PC-9 (cell line): ENCODE measurements at places on chromosomes 1 and 21. TPM values are rescaled to one million over a fixed set of nuclear protein-coding genes. Genes with fewer than 3 reads are reported as not detected.

- no peak overlapping the region for H3K27ac ChIP-seq
- no peak for DNase-seq
- H3K4me3 ChIP-seq, result no peak overlapping the region
- H3K4me1 ChIP-seq, result peaks cover 16% of the 10 kb centered on the region
These were observed 79.9 kb downstream of the CD247 start for GRCh38 chr1:167438171-167439138.

DNA sequence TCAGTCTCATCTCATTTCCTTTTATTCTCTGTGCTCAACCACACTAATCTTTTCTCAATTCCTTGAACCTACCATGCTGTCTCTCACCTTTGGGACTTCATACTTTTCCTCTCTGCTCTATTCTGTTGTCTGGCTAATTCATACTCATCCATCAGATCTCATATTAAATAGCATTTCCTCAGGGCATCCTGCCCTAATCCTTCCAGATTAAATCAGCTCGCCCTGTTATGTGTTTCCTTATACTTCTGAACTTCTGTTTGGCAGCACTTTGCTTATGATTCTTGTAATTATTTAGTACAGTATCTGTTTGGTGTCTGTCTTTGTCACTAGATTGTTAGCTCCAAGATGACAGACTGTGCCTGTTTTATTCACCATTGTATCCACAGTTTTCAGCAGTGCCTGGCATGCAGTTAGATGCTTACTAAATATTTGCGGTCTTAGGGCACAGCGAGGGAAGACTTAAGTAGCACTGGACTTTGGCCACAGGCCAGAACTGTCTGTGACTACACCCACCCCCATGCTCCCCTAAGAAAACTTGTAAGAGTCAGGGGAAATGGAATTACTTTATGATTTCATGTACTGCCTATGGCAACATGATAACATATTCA lies 9.9 kb upstream of the CAP1 start:
- no peak overlapping the region for H3K4me3 ChIP-seq
- H3K4me1 ChIP-seq, result peaks cover 17% of the 10 kb centered on the region
- no peaks in the 10 kb centered on the region for H3K27me3 ChIP-seq
- no peaks in the 10 kb centered on the region for H3K36me3 ChIP-seq

SLC2A5 gene
- total RNA-seq, result not detected in 2 replicates

DNA sequence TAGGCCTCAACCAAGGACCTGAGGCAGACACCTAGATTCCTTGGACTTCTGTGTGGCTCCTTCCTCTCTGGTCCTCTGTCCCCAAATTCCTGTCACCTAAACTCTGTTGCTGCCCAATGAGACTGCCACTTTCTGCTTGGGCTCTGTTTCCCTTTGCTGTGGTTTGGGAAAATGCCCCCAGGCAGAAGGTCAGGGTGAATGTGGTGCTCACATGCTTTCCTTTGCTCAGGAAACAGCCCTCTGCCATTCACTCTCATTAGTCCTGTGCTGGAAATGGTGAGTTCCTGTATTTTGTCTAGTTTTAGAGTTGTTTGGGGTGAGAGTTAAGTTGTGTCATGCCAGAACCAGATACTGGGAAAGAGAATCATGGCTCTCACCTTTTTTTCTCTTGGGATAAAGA lies 22.7 kb upstream of the SHE start:
- H3K4me1 ChIP-seq, result no peaks in the 10 kb centered on the region
- no peak overlapping the region for H3K4me3 ChIP-seq
- H3K27ac ChIP-seq, result no peak overlapping the region

FCAMR gene
- total RNA-seq, result not detected in 2 replicates

PADI4 gene
- total RNA-seq, result 3.1 and 7.7 TPM in 2 replicates

GRCh38 chr1:221939607-221940006 lies 197.7 kb upstream of the DUSP10 start:
- no peak overlapping the region for H3K27ac ChIP-seq
- no peaks in the 10 kb centered on the region for H3K4me1 ChIP-seq
- no peaks in the 10 kb centered on the region for H3K27me3 ChIP-seq
- no peak overlapping the region for H3K4me3 ChIP-seq

- H3K4me1 ChIP-seq, result peaks cover 51% of the 10 kb centered on the region
- no peaks in the 10 kb centered on the region for H3K27me3 ChIP-seq
- H3K4me3 ChIP-seq, result no peak overlapping the region
- no peak overlapping the region for H3K27ac ChIP-seq
- no peaks in the 10 kb centered on the region for H3K36me3 ChIP-seq
These were observed 7.6 kb downstream of the UBL4B start for GRCh38 chr1:110119843-110120242.

GRCh38 chr1:205913451-205914154 lies 29.7 kb downstream of the SLC26A9 start:
- H3K36me3 ChIP-seq, result no peaks in the 10 kb centered on the region
- DNase-seq, result peak; percentile 49
- H3K27ac ChIP-seq, result no peak overlapping the region
- H3K4me3 ChIP-seq, result no peak overlapping the region
- no peaks in the 10 kb centered on the region for H3K4me1 ChIP-seq

- no peak overlapping the region for H3K27ac ChIP-seq
- H3K4me1 ChIP-seq, result no peaks in the 10 kb centered on the region
- H3K4me3 ChIP-seq, result no peak overlapping the region
- no peak for DNase-seq
These were observed 172.7 kb downstream of the PDE4B start for GRCh38 chr1:65965112-65965996.

- peaks cover 4% of the 10 kb centered on the region; the same call in 1 of the 2 replicates for H3K4me1 ChIP-seq
- no peaks in the 10 kb centered on the region for H3K36me3 ChIP-seq
- no peak overlapping the region for H3K4me3 ChIP-seq
- DNase-seq, result no peak
- H3K27me3 ChIP-seq, result no peaks in the 10 kb centered on the region
- no peak overlapping the region for H3K27ac ChIP-seq
These were observed 14.2 kb downstream of the KIAA2013 start for GRCh38 chr1:11912000-11912399.

DNA sequence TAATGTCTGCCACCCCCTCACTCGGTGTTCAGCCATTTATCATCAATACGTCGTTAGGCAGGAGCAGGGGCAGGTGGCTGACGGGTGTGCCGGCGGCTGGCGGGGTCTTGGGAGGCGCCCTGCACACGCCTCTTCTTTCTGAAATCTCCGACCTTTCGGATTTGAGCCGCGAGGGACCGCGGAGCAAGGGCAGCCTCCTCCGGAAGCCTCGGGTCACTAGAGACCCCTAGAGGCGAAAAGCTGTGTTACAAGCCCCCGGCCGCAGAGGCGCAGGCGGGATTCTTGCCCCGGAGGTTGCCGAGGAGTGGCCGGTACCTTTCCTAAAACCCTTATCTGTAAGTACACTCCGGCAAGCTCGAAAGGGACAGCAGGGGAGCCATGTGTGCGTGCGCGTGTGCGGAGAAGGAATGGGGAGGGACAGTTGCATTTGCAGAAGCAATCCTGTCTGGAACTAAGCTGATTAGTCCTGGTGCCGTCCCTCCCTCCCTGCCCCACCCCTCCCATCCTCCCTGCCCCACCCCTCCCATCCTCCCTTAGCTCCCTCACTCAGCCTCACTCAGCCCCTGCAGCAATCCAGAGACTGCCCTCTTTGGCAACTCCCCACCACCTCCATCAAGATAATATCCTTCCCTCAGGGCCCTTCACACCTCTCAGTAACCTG lies 11.0 kb downstream of the BRINP2 start:
- no peak overlapping the region for H3K4me3 ChIP-seq
- 0 out of 2 replicates have a peak, but pooled peaks cover 6% of the 10 kb centered on the region for H3K27me3 ChIP-seq
- H3K27ac ChIP-seq, result no peak overlapping the region
- H3K36me3 ChIP-seq, result no peaks in the 10 kb centered on the region
- no peaks in the 10 kb centered on the region for H3K4me1 ChIP-seq

APCS gene
- not detected in 2 replicates for total RNA-seq

DNA sequence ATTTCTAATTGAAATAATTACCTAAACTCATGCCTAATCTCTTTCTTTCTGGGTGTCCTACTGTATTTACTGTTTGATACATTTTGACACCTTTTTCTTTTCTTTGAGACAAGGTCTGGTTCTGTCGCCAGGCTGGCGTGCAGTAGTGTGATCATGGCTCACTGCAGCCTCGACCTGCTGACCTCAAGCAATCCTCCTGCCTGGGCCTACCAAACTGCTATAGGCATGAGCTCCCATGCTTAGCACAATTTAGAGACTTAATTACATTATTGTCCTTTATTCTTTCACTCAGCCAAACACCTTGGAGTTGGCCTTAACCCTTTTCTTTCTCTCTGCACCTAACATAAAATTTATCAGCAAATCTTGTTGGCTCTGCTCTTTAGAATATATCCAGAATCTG lies 139.8 kb upstream of the KIF26B start:
- no peak overlapping the region for H3K27ac ChIP-seq
- DNase-seq, result no peak
- no peak overlapping the region for H3K4me3 ChIP-seq
- H3K4me1 ChIP-seq, result no peaks in the 10 kb centered on the region
- no peaks in the 10 kb centered on the region for H3K36me3 ChIP-seq
- H3K27me3 ChIP-seq, result no peaks in the 10 kb centered on the region

DNA sequence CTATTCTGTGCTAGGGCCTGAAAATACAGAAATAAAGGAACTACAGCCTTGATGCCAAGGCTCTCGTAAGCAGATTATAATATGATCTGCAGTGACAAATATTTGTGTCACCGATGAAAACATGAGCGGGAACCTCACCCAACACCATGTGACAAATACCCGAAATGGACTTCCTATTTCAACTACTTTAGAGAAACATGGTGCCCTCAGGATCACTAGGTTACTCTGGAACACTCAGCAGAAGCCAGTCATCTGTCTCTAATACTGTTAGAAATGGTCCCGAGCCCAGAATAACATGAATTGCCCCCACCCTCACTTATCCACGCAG lies 463 bp upstream of the VAMP3 start:
- peak overlapping the region; percentile 88 for H3K4me3 ChIP-seq
- H3K27ac ChIP-seq, result no peak overlapping the region
- H3K27me3 ChIP-seq, result no peaks in the 10 kb centered on the region
- H3K4me1 ChIP-seq, result peaks cover 12% of the 10 kb centered on the region; the same call in 1 of the 2 replicates

DNA sequence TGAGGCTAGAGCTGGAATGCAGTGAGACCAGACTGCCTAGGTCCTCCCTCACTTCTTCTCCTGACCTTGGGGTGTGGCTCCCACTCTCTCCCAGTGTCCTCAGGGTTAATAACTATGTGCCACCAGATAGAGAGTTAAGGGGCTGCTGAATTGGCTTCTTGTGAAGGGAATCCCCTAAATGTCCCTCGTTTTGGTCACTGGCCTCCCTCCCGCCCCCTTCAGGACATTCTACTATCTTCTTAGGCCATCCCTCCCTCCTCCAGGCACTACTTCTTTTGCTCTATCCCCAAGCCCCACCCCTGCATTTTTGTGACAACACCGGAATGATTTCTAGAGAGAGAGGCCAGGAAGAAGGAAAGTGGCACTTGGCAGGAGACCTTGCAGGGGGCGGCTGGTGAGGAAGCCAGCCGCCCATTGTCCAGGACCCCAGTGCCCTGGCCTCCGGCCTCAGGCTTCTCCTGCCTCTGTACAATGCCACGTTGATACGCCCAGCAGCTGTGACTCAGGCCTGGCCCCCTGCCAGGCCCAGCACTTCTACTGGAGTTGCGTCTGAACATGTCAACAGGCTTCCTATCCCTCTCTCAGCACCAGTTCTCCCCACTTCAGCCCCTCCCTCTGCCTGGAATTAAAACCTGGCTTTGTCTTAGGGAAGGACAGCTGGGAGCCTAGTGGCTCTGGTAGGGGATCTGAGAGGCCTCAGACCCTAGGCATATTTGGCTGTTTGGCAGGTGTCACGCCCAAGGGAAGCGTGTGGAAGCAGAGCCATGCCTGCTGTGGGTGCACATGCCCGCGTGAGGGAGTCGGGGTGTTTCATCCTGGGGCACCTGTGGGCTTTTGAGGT lies 9.1 kb downstream of the LMNA start:
- H3K27ac ChIP-seq, result peak overlapping the region; percentile 98
- H3K27me3 ChIP-seq, result no peaks in the 10 kb centered on the region
- H3K4me1 ChIP-seq, result peaks cover 98% of the 10 kb centered on the region

C8A gene
- not detected in 2 replicates for total RNA-seq

- H3K4me3 ChIP-seq, result no peak overlapping the region
- no peaks in the 10 kb centered on the region for H3K27me3 ChIP-seq
- H3K36me3 ChIP-seq, result no peaks in the 10 kb centered on the region
- DNase-seq, result no peak
- no peak overlapping the region for H3K27ac ChIP-seq
These were observed 106.6 kb upstream of the VAV3 start for GRCh38 chr1:108071601-108072000.

PTPN7 gene
- total RNA-seq, result not detected in 2 replicates

GRCh38 chr1:178594133-178594532 lies 81.2 kb downstream of the TEX35 start:
- no peaks in the 10 kb centered on the region for H3K4me1 ChIP-seq
- DNase-seq, result no peak
- no peak overlapping the region for H3K27ac ChIP-seq

LIPI gene
- not detected in 2 replicates for total RNA-seq

DNA sequence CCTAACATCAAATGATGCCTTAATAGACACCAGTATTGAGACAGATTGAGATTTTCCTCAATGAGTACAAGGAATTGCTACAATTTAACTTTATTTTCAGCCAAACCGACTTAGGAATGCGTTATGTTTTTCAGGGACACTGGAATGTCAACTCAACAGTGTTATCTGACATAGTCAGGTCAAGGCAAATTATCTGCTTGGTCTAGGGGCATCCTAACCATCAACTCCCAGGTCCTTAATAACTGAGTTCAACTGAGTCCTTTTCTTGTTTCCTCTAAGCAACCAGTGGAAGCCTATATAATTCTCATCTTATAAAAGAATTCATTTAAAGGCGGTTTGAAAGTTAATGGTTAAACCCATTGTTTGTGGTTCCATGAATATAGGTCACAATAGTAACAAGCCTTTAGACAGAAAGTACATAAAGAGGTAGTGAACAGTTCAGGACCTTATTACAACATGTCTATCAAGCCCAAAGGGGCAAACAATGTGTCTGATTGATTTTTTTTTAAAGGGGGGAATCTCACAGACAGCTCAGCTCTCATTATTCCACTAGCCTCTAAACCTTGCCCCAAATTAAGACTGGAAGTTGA lies 32.3 kb upstream of the NR5A2 start:
- no peak overlapping the region for H3K4me3 ChIP-seq
- no peaks in the 10 kb centered on the region for H3K27me3 ChIP-seq
- H3K27ac ChIP-seq, result no peak overlapping the region
- H3K4me1 ChIP-seq, result no peaks in the 10 kb centered on the region
- no peaks in the 10 kb centered on the region for H3K36me3 ChIP-seq

DNA sequence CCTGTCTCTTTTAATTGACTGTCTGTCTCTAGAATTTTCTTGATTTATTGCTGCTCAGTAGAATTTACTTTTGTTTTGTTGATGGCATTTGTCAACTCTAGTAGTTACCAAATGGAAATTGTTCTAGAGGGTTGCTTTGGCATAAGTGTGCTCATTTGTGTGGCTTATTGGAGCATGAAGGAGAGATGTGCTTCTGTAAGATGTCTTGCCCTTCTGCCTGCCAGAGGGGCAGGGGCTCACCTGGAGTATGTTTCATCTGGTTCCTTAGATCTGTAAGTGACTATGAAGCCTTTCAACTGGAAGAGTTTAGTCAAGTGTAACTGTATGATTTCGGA lies 345.5 kb downstream of the DISC1 start:
- H3K27ac ChIP-seq, result no peak overlapping the region
- H3K4me3 ChIP-seq, result no peak overlapping the region
- H3K27me3 ChIP-seq, result no peaks in the 10 kb centered on the region
- H3K4me1 ChIP-seq, result no peaks in the 10 kb centered on the region
- no peaks in the 10 kb centered on the region for H3K36me3 ChIP-seq
- no peak for DNase-seq

- H3K27me3 ChIP-seq, result peaks cover 14% of the 10 kb centered on the region; the same call in 1 of the 2 replicates
- no peaks in the 10 kb centered on the region for H3K36me3 ChIP-seq
- no peak for DNase-seq
- no peak overlapping the region for H3K27ac ChIP-seq
These were observed 45.1 kb downstream of the TRPM2 start for GRCh38 chr21:44398499-44398898.

- H3K36me3 ChIP-seq, result no peaks in the 10 kb centered on the region
- no peaks in the 10 kb centered on the region for H3K4me1 ChIP-seq
- H3K27ac ChIP-seq, result no peak overlapping the region
These were observed 120.1 kb downstream of the XPR1 start for GRCh38 chr1:180751921-180752320.

S100A9 gene
- total RNA-seq, result 2.1 and 4.3 TPM in 2 replicates
